Esophagus muscularis mucosa (tissue), 4 donors: ENCODE measurements at places on chromosomes 1 and 21. TPM values are rescaled to one million over a fixed set of nuclear protein-coding genes. Genes with fewer than 3 reads are reported as not detected.

The TP73 gene
- not detected for total RNA-seq

The PEX11B gene
- total RNA-seq = 21.2 TPM

The VASH2 gene
- 2.9 TPM for total RNA-seq

GRCh38 chr1:19559641-19560040, 74.3 kb upstream of the CAPZB start:
- no peak for DNase-seq

DNA sequence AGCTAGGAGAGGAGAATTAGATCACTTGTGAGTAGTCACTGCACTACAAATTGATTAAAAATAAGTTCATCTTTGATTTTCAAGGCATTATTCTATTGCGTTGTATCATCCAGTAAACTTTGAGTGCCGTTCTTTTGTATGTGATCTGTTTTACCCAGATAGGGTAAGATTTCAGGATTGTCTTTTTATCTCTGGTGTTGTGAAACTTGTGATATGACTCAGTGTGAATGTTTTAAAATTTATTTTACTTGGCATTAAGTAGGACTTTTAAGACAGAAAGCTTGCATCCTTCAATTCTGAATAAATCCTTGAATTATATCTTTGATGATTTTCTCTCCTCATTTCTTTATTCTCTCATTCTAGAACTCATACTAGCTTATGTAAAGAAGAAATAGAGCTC, 93.3 kb upstream of the ADAMTS5 start:
- DNase-seq = no peak

- DNase-seq = no peak
Observed at GRCh38 chr1:33640114-33640660, 167.7 kb downstream of the ZSCAN20 start.

DNA sequence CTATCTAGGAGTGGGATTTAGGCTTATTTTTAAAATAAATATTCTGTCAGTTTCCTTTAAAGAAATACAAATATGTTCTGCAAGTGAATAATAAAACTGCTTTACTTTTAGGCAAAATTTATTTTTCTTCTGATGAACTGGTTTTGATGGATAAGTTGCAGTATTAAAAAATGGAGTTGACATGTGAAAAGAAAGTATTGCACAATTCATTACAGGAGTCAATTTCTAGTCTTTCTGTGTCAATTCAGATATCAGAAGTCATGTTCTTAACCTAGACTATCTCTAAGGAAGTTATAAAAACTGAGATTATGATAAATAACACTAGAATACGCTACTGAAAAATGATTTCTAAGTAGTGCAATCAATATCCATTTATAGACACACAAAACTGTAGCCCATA, 270.2 kb upstream of the TMPRSS15 start:
- no peak for DNase-seq

DNA sequence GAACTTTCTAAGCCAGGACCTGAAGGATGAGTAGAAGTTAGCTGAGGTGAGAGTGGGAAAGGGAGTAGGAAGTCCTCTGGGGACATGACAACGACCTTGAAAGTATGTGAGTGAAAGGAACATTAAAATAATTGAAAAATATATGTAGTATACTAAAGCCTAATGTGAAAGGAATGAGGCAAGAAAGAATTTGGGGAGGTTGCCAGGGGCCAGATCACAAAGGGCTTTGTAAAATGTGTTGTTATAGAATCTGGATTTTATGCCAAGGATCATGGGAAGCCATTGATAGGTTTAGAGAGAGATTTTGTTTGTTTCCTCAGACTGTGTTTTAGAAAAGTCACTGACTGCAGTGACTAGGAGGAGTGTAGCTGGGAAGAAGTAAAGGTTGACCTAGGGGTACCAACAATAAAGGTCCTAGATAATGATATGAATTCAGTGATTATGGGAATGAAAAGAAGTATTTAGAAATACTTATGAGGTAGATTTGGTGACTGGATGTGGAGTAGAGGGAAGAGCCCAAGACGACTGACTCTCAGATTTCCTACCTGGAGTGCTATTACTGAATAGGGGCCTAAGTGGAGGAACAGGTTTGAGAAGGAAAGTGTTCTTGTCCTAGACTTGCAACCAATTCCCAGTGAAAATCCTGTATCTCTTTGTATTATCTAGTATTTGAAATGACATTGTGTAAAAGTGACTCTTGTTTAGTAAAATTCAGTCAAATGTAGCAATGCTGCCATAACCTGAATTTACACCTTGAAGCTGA, 179.8 kb downstream of the PHTF1 start:
- no peak for DNase-seq

- no peak for DNase-seq
Observed at GRCh38 chr1:193929374-193930033, 743.1 kb upstream of the B3GALT2 start.
